ENCODE measurements at places on chromosomes 5 and 9.

DNA sequence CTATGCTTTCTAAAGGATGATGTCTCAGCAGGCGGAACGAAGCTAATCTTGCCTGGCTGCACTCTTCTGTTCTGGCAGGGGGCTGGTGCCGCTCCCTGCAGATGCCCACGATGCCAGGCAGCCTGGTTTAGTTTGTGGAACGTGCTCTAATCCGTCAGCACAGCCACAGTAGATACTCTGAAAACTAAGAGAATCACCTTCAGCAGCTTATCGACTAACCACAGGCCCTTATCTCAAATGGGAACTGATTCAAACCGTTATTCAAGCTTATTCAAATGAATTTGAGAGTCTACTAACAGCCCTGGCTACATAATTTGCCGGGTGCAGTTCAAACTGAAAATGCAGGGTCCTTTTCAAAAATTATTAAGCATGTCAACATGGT is 246.6 kb upstream of the ANKRD55 start:
- peak; percentile 69 for DNase-seq
- H3K27me3 ChIP-seq = no peaks in the 10 kb centered on the region
- no peaks in the 10 kb centered on the region for H3K36me3 ChIP-seq

- peaks cover 84% of the 10 kb centered on the region for H3K27me3 ChIP-seq
- H3K27ac ChIP-seq = no peak overlapping the region
- no peak for DNase-seq
- H3K36me3 ChIP-seq = no peaks in the 10 kb centered on the region
- no peaks in the 10 kb centered on the region for H3K4me1 ChIP-seq
Measured at GRCh38 chr9:132169672-132170392, 8.0 kb downstream of the NTNG2 start.

- H3K27ac ChIP-seq = peak overlapping the region; percentile 97
- H3K4me1 ChIP-seq = peaks cover 32% of the 10 kb centered on the region
- no peaks in the 10 kb centered on the region for H3K36me3 ChIP-seq
- H3K27me3 ChIP-seq = no peaks in the 10 kb centered on the region
Measured at GRCh38 chr5:119275146-119275545, 80.7 kb upstream of the TNFAIP8 start.

- no peaks in the 10 kb centered on the region for H3K4me1 ChIP-seq
- no peaks in the 10 kb centered on the region for H3K36me3 ChIP-seq
Measured at GRCh38 chr9:121990600-121991306, 102.4 kb downstream of the TTLL11 start.

DNA sequence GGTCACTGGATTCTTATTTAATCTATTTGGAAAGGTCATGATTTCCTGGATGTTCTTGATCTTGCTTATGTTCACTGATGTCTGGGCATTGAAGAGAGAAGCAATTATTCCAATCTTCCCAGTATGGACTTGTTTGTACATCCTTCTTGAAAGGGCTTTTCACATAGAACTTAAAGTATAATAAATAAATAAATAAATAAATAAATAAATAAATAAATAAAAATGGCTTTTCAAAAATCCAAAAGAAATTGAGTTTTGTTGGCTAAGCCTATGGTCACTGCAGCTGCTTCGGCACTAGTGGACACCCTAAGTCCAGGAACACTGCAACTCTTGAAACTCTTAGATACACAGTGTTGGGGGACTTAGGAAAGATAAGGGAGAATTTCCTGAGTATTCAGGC is 840.7 kb upstream of the EDIL3 start:
- H3K4me3 ChIP-seq = no peak overlapping the region
- no peak overlapping the region for H3K27ac ChIP-seq
- H3K36me3 ChIP-seq = no peaks in the 10 kb centered on the region
- H3K27me3 ChIP-seq = no peaks in the 10 kb centered on the region
- no peak for DNase-seq
- no peaks in the 10 kb centered on the region for H3K4me1 ChIP-seq

GRCh38 chr5:42597318-42597937 is 159.2 kb upstream of the CCDC152 start:
- no peak overlapping the region for H3K27ac ChIP-seq
- no peaks in the 10 kb centered on the region for H3K36me3 ChIP-seq
- no peak overlapping the region for H3K4me3 ChIP-seq
- no peak for DNase-seq
- H3K4me1 ChIP-seq = no peaks in the 10 kb centered on the region
- H3K27me3 ChIP-seq = no peaks in the 10 kb centered on the region

GRCh38 chr5:145834554-145834916 is 607 bp downstream of the PRELID2 start:
- DNase-seq = no peak
- no peaks in the 10 kb centered on the region for H3K27me3 ChIP-seq
- H3K27ac ChIP-seq = peak overlapping the region; percentile 84
- peaks cover 13% of the 10 kb centered on the region for H3K4me1 ChIP-seq
- H3K36me3 ChIP-seq = no peaks in the 10 kb centered on the region
- H3K4me3 ChIP-seq = peak overlapping the region; percentile 64

- H3K4me3 ChIP-seq = no peak overlapping the region
- H3K36me3 ChIP-seq = no peaks in the 10 kb centered on the region
- no peak for DNase-seq
Measured at GRCh38 chr9:135663451-135663770, 302 bp downstream of the LCN9 start.

- H3K27me3 ChIP-seq = no peaks in the 10 kb centered on the region
- H3K27ac ChIP-seq = no peak overlapping the region
- DNase-seq = no peak
Measured at GRCh38 chr5:173984218-173984617, 4.8 kb upstream of the C5orf47 start.

DNA sequence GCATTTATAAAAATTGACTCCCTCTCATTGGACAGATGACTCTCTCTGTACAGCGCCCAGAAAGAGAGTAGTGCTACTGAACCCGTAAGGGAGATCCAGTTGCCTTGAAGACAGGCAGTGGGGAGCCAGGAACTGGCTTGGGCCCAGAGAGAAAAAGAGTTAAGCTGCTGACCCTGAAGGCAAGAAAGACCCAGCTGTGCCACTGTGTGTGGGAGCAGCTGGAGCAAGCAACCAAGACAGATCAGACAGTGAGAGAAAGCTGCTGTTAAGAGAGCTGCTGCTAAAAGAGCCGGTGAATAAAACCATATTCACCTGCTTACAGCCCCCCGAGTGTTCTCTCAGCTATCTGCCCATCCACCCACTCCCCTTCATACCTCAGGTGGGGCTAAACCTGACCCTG is 149.7 kb upstream of the ADAMTS16 start:
- H3K27me3 ChIP-seq = no peaks in the 10 kb centered on the region
- DNase-seq = no peak
- H3K36me3 ChIP-seq = no peaks in the 10 kb centered on the region
- no peak overlapping the region for H3K27ac ChIP-seq
- H3K4me3 ChIP-seq = no peak overlapping the region
- H3K4me1 ChIP-seq = no peaks in the 10 kb centered on the region

All from tibial artery (tissue), 4 donors.